T follicular helper cell (primary cell): ENCODE measurements at places on chromosomes 7 and 10.

GRCh38 chr7:4729266-4729665 is 46.2 kb upstream of the AP5Z1 start:
- no peak for DNase-seq

DNA sequence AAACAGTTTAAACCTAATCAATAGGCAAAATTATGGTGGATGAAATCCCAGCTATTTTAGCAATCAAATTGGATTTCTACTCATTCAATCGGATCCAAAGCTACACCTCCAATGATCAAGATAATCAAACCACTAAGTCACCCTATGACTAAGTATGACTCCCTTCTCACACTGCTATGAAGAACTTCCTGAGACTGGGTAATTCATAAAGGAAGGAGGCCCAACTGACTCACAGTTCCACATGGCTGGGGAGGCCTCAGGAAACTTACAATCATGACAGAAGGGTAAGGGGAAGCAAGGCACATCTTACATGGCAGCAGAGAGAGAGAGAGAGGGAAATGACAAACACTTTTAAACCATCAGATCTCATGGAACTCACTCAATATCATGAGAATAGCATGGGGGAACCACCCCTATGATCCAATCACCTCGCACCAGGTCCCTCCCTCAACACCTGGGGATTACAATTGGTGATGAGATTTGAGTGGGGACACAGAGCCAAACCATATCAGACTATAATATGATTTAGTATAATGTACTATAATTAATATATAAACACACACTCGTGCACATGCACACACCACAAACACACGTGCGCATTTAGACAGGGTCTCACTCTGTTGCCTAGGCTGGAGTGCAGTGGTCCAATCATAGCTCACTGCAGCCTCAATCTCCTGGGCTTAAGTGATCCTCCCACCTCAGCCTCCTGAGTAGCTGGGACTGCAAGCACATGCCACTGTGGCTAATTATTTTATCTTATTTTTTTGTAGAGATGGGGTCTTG is 213.6 kb upstream of the FOXK1 start:
- no peak for DNase-seq

GRCh38 chr7:148699782-148700629 is 1.3 kb downstream of the CUL1 start:
- DNase-seq, result no peak

GRCh38 chr7:94594882-94595281 is 61.1 kb downstream of the SGCE start:
- DNase-seq, result no peak

GRCh38 chr10:77800320-77800719 is 126.2 kb downstream of the DLG5 start:
- no peak for DNase-seq

DNA sequence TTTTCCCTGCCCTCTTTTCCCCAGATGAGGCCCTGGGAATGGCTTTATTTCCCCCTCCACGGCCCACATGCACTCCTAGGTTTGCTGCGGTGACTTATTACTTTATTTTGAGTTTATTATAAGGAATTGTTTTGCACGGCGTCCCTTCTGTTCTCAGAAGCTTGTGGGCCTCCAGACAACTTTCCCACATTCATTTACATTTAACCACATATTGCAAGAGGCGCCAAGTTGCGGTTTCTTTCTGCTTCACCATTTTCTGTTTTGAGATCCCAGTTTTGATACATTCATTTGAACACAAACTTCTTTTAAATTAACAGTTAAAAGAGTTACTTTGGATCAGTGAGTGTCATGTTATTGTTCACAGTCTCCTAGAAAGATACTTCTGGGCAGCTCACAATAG is 532.5 kb upstream of the MGMT start:
- DNase-seq, result no peak

DNA sequence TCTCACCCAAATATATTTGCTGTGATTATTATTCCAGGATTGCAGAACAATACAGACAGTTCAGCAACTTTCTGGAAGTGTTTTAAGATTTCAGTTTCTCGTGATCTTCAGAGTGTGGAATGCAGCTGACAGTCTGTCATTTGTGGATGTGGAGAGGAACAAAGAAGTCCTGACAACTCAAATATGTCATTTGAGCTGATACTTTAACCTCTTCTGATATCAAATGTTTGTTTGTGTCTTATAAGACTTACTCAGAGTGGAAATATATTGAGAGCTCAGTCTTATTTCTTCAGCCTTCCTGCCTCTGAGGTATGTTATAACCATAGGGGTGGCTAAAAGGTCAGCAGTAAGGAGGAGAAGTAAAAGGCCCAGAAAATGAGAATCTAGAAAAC is 96.4 kb downstream of the OSBPL3 start:
- no peak for DNase-seq
